ENCODE measurements at places on chromosomes 2 and 18.

DNA sequence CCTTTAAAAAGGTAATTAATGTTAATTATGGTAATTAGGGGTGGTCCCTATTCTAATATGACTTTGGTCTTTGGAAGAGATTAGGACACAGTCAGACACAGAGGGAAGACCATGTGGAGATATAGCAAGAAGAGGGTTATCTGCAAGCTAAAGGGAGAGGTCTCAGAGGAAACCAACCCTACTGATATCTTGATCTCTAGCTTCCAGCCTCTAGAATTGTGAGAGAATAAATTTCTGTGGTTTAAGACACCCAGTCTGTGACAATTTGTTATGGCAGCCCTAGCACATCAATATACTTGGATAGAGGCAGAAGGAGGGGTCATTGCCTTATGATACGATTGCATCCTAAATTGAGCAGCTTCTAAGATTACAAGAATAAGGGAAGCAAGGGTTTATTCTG is 21.3 kb upstream of the NT5C1B start:
- DNase-seq, result no peak

DNA sequence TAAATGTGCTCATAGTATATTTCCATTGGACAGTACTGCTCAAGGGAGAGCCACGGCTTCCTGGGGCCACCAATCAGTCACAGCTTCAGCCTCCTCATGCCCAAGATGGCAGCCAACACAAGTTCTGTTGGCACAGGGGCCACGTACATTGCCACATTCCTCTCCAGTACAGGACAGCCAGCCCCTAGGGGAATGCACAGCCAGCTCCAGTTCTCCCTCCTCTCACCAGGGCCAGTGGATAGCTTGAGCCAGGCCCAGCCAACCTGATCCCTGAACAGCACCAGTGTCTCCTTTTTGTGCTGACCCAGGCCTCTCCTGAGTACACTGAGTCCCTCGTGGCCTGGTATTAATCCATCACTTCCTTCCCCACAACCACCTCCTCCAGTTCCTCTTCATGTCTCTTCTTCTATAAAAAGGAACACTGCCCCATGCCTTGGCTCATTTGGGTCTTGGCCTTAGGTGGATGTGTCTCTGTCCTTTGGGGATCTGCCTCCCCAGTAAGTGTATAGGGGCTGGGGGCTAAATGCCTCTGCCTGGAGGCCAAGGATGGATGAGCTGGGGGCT is 168.7 kb downstream of the TNS1 start:
- DNase-seq, result no peak

GRCh38 chr18:32310774-32311173 is 120.9 kb downstream of the MEP1B start:
- no peak for DNase-seq

GRCh38 chr2:27021253-27022049 is 11.3 kb upstream of the TMEM214 start:
- no peak for DNase-seq

- DNase-seq, result no peak
These were observed 221.2 kb downstream of the UXS1 start for GRCh38 chr2:105972927-105973326.

- DNase-seq, result no peak
These were observed 93.7 kb upstream of the KLHL29 start for GRCh38 chr2:23291239-23291638.

GRCh38 chr2:43100883-43101662 is 125.3 kb downstream of the ZFP36L2 start:
- no peak for DNase-seq

GRCh38 chr2:236254674-236255073 is 9.5 kb downstream of the ASB18 start:
- DNase-seq, result no peak

DNA sequence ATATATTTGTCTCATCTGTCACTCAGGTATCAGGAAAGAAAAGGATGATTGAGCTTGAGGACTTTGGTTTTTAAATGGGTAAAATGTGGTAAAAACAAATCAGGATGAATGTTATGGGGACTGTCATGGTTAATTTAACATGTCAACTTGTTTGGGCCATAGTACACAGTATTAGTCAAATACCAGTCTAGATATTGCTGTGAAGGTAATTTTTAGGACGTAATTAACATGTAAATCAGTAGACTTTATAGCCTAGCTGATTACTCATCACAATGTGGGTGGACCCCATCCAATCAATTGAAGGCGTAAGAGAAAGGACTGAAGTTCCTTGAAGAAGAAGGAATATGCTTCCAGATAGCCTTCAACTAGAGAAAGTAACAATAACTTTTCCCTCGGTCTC is 275.7 kb upstream of the ZNF804A start:
- no peak for DNase-seq

GRCh38 chr2:161761160-161761559 is 136.9 kb downstream of the SLC4A10 start:
- DNase-seq, result no peak

GRCh38 chr2:196162586-196163175 is 8.7 kb downstream of the STK17B start:
- no peak for DNase-seq

DNA sequence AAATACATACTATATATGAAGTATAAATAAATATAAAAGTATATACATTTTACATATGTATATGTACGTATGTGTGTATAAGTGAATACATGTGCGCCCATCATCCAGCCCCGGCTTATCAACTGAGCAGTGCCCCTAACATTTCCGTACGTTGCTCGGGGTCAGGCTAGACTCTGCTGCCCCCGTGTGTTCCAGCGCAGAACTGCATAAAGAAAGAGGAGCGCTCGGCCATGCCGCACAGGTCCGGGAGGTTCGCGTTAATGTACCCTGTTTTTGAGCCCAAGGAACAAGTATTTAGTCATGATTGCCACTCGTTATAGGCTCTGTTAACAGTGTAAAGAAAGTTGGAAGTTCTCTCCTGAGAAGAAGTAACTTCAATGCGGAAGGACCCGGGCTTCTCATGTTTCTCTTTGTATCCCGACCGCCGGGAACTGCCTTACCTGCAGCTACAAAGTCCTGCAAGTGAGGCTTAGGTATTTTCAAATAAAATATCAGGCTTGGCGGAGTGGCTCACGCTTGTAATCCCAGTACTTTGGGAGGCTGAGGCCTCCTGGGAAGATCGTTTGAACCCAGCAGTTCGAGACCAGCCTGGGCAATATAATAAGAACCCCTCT is 55.7 kb downstream of the CD8B2 start:
- peak; percentile 35 for DNase-seq

DNA sequence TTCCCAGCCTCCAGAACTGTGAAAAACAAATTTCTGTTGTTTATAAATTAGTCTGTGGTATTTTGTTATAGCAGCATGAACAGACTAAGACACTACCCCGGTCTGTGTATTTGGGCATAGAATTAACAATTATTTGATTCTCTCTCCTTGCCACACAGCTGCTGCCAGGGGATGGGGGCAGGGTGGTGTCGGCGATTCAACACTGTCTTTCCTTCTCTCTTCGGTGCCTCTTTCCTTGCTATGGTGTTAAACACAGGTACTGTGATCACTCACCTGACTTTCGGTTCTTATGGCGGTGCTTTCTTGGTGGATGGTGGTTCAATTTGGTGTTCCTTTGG is 50.8 kb upstream of the CTAGE1 start:
- DNase-seq, result no peak
